ENCODE measurements at places on chromosomes 7 and 10. TPM values are rescaled to one million over a fixed set of nuclear protein-coding genes. Genes with fewer than 3 reads are reported as not detected.

DNA sequence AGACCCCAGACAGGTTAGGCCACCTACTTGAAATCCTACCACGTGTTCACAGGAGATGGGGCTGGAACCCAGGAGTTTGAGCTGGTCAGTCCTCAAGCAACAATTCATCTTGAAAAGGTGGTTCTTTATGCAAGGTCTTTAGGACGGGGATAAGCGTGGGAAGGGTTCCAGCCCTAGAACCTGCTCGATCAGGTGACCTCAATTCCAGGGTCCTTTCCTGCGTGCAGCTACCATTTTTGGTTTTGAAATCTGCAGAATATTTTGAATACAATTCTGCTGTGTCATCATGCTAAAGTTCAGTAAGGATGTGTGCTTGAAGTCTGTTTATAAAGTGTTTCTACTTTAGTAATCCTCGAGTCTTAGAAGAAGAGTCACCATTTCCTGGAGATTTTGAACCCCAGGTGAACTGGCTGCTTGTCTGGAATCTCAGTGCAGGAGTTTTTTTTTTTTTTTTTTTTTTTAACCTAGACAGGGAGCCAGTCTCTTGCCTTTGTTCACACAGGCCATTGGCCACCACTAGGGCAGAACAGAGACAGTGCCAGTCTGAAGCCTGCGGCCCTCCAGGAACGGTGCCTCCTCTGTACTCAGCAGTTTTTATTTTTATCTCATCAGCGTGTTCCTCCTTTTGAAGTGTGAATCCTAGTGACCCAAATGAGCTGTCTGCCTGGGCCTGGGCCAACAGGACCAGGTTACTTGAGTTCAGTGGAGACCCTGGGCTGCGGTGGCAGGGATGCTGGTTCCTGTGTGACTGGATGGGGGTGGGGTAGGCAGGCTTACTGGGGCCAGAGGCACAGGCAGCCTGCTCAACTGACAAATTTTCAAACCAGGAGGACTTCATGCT is 54.6 kb downstream of the EEPD1 start:
- H3K4me3 ChIP-seq, result peak overlapping the region; percentile 53
- DNase-seq, result peak; percentile 35
- peaks cover 5% of the 10 kb centered on the region for H3K27me3 ChIP-seq
- no peaks in the 10 kb centered on the region for H3K36me3 ChIP-seq
- peak overlapping the region; percentile 47 for H3K27ac ChIP-seq

GRCh38 chr10:29199339-29199738 is 89.5 kb upstream of the LYZL1 start:
- no peak for DNase-seq
- H3K4me1 ChIP-seq, result no peaks in the 10 kb centered on the region
- H3K36me3 ChIP-seq, result no peaks in the 10 kb centered on the region
- H3K27ac ChIP-seq, result no peak overlapping the region
- no peak overlapping the region for H3K4me3 ChIP-seq

- H3K27me3 ChIP-seq, result peaks cover 16% of the 10 kb centered on the region
- no peak overlapping the region for H3K27ac ChIP-seq
- H3K4me3 ChIP-seq, result no peak overlapping the region
- no peaks in the 10 kb centered on the region for H3K4me1 ChIP-seq
Measured at GRCh38 chr10:98096731-98097130, 37.7 kb upstream of the R3HCC1L start.

- DNase-seq, result no peak
- H3K27ac ChIP-seq, result no peak overlapping the region
- H3K27me3 ChIP-seq, result no peaks in the 10 kb centered on the region
- no peaks in the 10 kb centered on the region for H3K4me1 ChIP-seq
- no peak overlapping the region for H3K4me3 ChIP-seq
Measured at GRCh38 chr10:20814116-20814515, 83.0 kb downstream of the NEBL start.

DNA sequence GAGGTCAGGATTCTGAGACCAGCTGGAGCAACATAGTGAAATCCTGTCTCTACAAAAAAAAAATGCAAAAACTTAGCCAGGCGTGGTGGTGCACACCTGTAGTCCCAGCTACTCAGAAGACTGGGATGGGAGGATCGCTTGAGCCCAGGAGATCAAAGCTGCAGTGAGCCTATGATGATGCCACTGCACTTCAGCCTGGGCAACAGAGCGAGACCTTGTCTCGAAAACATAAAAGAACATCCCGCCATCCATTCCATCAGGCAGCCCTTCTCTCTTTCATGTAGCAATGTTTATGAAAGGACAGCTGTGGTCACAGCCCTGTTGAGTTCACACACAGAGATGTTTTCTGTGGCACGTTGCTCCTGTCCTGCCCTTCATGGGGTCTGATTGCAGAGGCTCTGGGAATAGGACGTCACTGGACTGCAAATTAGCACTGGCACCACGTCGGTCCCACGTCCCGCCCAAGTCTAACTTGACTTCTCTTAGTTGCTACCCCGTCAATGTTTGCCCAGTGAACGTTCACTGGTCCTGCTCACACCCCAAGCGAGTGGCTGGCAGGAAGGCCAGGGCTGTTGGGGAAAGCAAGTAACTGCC is 64.5 kb upstream of the MYL10 start:
- DNase-seq, result no peak
- H3K4me3 ChIP-seq, result no peak overlapping the region
- H3K27me3 ChIP-seq, result peaks cover 8% of the 10 kb centered on the region
- no peak overlapping the region for H3K27ac ChIP-seq
- H3K36me3 ChIP-seq, result no peaks in the 10 kb centered on the region
- no peaks in the 10 kb centered on the region for H3K4me1 ChIP-seq

DNA sequence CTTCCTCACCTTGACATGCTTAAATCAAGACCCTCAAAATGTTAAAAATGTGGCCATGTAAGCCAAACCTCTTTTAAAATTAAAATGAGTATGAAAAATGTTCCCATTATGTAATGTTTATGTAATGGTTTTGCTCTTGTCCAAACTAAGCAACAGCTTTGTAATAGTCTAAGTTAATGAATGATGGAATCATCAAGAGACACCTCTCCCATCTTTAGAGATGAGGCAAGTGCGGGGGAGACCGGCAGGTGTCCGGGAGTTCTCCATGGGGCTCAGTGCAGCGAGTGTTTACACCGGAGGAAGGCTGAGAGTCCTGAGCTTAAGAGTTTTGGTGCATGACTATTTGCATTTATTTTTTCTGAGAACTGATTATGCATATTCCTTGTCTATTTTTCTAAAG is 384.9 kb upstream of the RNF32 start:
- H3K27ac ChIP-seq, result peak overlapping the region; percentile 43
- H3K4me3 ChIP-seq, result no peak overlapping the region
- no peaks in the 10 kb centered on the region for H3K27me3 ChIP-seq
- DNase-seq, result no peak
- H3K36me3 ChIP-seq, result no peaks in the 10 kb centered on the region
- no peaks in the 10 kb centered on the region for H3K4me1 ChIP-seq

DNA sequence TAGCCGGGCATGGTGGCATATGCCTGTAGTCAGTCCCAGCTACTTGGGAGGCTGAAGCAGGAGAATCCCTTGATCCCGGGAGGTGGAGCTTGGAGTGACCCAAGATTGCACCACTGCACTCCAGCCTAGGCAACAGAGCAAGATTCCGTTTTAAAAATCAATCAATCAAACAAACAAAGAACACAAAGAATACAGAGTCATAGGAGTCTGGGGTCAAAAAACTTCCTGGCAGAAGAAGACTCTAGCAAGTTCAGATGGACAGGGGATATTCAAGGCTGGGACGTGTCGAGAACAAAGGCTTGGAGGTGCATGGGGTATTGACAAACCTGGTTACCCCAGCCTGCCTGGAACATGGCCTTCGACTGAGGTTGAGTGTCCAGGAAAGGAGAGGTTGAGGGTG is 228.8 kb upstream of the AGK start:
- peaks cover 22% of the 10 kb centered on the region for H3K27me3 ChIP-seq
- H3K4me3 ChIP-seq, result no peak overlapping the region
- peaks cover 4% of the 10 kb centered on the region for H3K4me1 ChIP-seq

- H3K27me3 ChIP-seq, result no peaks in the 10 kb centered on the region
- DNase-seq, result no peak
- peaks cover 5% of the 10 kb centered on the region for H3K36me3 ChIP-seq
- no peak overlapping the region for H3K27ac ChIP-seq
- H3K4me1 ChIP-seq, result peaks cover 19% of the 10 kb centered on the region
Measured at GRCh38 chr10:12212454-12212853, 16.5 kb downstream of the CDC123 start.

- peaks cover 4% of the 10 kb centered on the region for H3K36me3 ChIP-seq
- H3K4me1 ChIP-seq, result peaks cover 10% of the 10 kb centered on the region
- peaks cover 38% of the 10 kb centered on the region for H3K27me3 ChIP-seq
- no peak overlapping the region for H3K27ac ChIP-seq
- no peak for DNase-seq
Measured at GRCh38 chr10:2989292-2989947, 77.9 kb upstream of the PFKP start.

- H3K4me3 ChIP-seq, result no peak overlapping the region
- no peaks in the 10 kb centered on the region for H3K36me3 ChIP-seq
- no peaks in the 10 kb centered on the region for H3K4me1 ChIP-seq
Measured at GRCh38 chr7:68547181-68547580, 1051.1 kb upstream of the AUTS2 start.

DNA sequence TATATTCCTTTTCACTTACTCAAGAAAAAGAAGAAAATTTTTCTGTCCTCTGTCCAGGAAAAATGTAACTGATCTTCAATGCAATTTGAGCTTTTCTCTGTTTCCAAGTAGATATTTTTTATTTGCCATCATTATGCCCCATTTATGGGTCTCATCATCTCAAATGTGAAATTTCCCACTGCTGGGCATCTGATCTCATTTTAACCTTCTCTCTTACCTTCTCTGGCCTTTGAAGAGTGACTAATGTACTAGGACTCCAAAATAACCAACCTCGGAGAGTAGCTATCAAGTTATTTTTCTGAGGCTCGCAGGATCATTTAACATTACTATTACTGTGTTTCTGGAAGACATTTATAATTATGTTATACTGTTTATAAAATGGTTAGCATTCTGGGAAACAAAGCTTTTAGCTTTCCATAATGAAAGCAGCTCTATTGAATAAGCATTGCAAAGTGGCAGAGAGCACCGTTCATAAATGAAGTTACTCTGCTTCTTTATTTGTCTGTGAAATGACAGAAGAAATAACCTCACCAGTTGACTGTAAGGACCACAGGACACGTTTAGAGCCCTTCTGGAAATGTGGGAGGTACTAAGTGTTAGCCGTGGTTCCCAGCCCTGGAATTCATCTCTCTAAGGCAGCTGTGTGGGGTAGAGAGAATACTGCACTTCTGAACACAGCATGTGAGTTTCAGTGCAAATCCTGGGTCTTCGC is 33.3 kb upstream of the NMT2 start:
- no peaks in the 10 kb centered on the region for H3K36me3 ChIP-seq
- peaks cover 45% of the 10 kb centered on the region for H3K4me1 ChIP-seq
- H3K4me3 ChIP-seq, result no peak overlapping the region
- no peaks in the 10 kb centered on the region for H3K27me3 ChIP-seq
- H3K27ac ChIP-seq, result no peak overlapping the region

DNA sequence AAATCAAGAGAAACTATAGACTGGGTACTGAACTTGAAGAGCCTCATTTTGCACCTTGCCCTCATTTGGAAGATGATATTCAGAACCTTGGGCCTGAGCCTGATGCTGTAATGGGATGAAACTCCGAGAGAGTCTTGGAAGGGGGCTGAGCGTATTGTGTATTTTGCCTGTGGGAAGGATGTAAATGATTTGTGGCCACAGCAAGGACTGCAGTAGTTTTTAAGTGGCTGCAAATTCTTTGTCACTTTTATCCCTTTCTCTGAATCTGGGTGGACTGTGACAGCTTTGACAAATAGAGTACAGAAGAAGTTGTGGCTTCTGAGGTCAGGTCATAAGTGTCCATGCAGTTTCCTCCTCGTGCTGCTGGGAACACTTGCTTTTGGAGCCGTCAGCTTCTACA is 221.2 kb downstream of the ADRA2A start:
- no peaks in the 10 kb centered on the region for H3K4me1 ChIP-seq
- peaks cover 42% of the 10 kb centered on the region for H3K27me3 ChIP-seq
- H3K36me3 ChIP-seq, result no peaks in the 10 kb centered on the region
- no peak overlapping the region for H3K4me3 ChIP-seq
- DNase-seq, result no peak

GRCh38 chr10:78684947-78685346 is 383.8 kb upstream of the ZMIZ1 start:
- no peak overlapping the region for H3K27ac ChIP-seq
- no peaks in the 10 kb centered on the region for H3K36me3 ChIP-seq
- H3K27me3 ChIP-seq, result no peaks in the 10 kb centered on the region
- no peaks in the 10 kb centered on the region for H3K4me1 ChIP-seq

DNA sequence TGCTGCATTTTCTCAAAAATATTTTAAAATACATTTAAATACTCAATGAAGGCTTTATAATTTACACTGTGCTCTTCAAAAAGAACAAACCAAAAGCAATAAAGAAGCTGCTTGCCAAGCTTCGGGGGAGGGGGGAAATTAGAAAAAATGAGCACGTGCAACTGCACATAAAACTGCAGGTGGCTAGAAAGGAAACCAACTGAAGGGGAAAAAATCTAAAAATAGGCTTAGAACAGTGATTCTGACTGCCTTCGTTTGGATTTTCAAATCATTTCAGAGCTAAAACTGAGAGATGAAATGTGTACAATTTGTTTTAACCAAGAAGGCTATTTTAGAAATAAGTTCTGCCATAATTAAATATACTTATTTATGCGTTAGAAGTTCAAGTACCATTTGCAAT is 61.4 kb downstream of the ABI1 start:
- no peaks in the 10 kb centered on the region for H3K27me3 ChIP-seq
- DNase-seq, result no peak
- peaks cover 2% of the 10 kb centered on the region for H3K36me3 ChIP-seq
- no peak overlapping the region for H3K27ac ChIP-seq
- peaks cover 56% of the 10 kb centered on the region for H3K4me1 ChIP-seq
- H3K4me3 ChIP-seq, result peak overlapping the region; percentile 36

DNA sequence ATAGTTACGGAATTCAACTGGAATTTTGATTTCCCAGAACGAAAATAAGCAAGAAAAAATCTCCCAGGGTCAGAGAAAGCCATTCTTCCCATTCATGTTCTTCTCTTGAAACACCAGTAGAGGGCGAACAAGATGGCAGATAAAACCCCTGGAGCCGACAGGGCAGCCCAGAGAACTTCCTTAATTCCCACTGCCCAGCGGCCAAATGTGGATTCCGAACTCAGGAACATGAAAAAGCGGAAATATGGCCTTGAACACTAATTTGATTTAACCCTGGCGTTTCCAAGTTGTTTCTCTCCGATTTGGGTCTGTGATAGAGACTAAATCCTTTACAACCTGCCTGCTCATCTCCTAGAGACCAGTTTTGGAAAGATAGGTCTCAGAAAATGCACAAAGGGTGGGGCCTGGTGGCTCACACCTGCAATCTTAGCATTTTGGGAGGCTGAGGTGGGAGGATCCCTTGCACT is 100.7 kb upstream of the WAC start:
- H3K4me3 ChIP-seq, result peak overlapping the region; percentile 73
- H3K27me3 ChIP-seq, result peaks cover 6% of the 10 kb centered on the region
- H3K4me1 ChIP-seq, result peaks cover 8% of the 10 kb centered on the region
- peak; percentile 11 for DNase-seq
- H3K36me3 ChIP-seq, result no peaks in the 10 kb centered on the region

GRCh38 chr7:118369987-118370386 is 145.5 kb downstream of the ANKRD7 start:
- no peaks in the 10 kb centered on the region for H3K27me3 ChIP-seq
- H3K4me1 ChIP-seq, result no peaks in the 10 kb centered on the region
- no peaks in the 10 kb centered on the region for H3K36me3 ChIP-seq
- no peak overlapping the region for H3K4me3 ChIP-seq
- no peak for DNase-seq

- no peaks in the 10 kb centered on the region for H3K36me3 ChIP-seq
- peaks cover 2% of the 10 kb centered on the region for H3K4me1 ChIP-seq
- DNase-seq, result no peak
Measured at GRCh38 chr7:17500736-17501135, 202.3 kb downstream of the AHR start.

PNLIP gene
- not detected for total RNA-seq

ZWINT gene
- 59.3 TPM for total RNA-seq

SOSTDC1 gene
- total RNA-seq, result not detected

TRUB1 gene
- 13.1 TPM for total RNA-seq

NPFFR1 gene
- 0.02 TPM for total RNA-seq

SPDYE2B gene
- not detected for total RNA-seq

BCAP29 gene
- 44.3 TPM for total RNA-seq

LRRC72 gene
- not detected for total RNA-seq

CPVL gene
- 0.51 TPM for total RNA-seq

PYROXD2 gene
- 10.4 TPM for total RNA-seq

Data from activated T-cell treated with anti-CD3 and anti-CD28 coated beads, Interleukin-2, amount 50 U/mL, for 72 hours (primary cell).